ENCODE measurements at places on chromosomes 4 and X. TPM values are rescaled to one million over a fixed set of nuclear protein-coding genes. Genes with fewer than 3 reads are reported as not detected.
A peak's percentile ranks its signal among the peaks of the same experiment; 100 is the strongest.

- no peaks in the 10 kb centered on the region for H3K4me1 ChIP-seq
- no peaks in the 10 kb centered on the region for H3K36me3 ChIP-seq
- no peaks in the 10 kb centered on the region for H3K27me3 ChIP-seq
- no peak for DNase-seq
- H3K4me3 ChIP-seq, result no peak overlapping the region
- H3K27ac ChIP-seq, result no peak overlapping the region
Observed at GRCh38 chr4:93263166-93263565, 565.4 kb upstream of the ATOH1 start.

GRCh38 chrX:137568741-137569469 is 3.0 kb downstream of the ZIC3 start:
- no peaks in the 10 kb centered on the region for H3K4me1 ChIP-seq
- H3K4me3 ChIP-seq, result no peak overlapping the region
- H3K27me3 ChIP-seq, result 0 out of 2 replicates have a peak, but pooled peaks cover 5% of the 10 kb centered on the region
- no peaks in the 10 kb centered on the region for H3K36me3 ChIP-seq

DNA sequence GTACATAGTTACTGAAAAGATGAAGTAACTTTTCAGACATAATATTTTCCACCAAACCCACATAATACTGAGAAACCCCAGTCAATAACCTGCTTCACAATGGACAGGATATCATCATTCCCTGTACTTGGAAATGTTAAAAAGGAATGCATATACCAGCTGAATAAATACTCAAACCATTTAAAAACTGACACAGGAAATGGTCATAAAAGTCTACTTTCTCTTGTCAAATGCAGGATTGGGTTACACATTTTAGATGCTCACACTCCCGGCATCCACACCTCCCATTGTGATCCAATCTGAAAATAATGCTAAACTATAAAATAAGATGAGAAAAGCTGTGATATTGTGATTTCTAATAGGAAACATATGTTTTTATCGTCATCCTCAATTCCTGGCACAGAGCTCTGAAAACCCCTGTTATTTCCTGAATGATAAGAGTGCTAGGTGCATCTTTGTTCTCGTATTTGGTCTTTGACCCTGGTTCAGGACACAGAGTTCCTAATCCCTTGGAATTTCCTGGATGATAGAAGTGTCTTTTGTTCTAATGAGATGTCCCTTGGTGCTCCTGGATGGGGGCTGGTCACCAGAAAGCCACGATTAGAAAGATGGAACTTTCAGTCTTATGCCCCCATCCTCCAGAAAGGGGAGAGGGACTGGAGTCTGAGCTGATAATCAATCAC is 821.3 kb downstream of the TRIML1 start:
- H3K36me3 ChIP-seq, result peaks cover 11% of the 10 kb centered on the region
- H3K4me1 ChIP-seq, result peaks cover 54% of the 10 kb centered on the region
- DNase-seq, result no peak
- H3K27me3 ChIP-seq, result peaks cover 2% of the 10 kb centered on the region
- H3K4me3 ChIP-seq, result peak overlapping the region; percentile 18

- H3K27me3 ChIP-seq, result no peaks in the 10 kb centered on the region
- no peak overlapping the region for H3K4me3 ChIP-seq
Observed at GRCh38 chrX:35858361-35858760, 60.2 kb downstream of the MAGEB16 start.

DNA sequence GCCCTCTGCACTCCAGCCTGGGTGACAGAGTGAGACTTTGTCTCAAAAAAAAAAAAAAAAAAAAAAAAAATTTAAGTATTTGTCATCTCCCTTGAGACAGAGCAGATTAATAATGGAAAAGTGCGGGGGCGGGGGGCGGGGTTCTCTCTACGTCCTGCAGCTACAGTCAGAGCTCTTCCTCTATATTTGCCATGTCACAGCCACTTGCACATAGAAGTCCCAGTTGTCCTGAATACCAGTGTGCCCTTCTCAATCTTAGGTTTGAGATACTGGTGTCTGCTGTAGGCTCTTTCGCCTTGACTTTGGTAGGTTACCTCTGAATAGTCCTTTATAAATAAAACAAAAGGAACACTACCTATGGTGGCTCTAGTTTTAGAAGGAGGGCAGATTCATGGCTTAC is 237.8 kb upstream of the PGRMC2 start:
- H3K27me3 ChIP-seq, result peaks cover 1% of the 10 kb centered on the region
- H3K27ac ChIP-seq, result peak overlapping the region; percentile 90
- peaks cover 5% of the 10 kb centered on the region for H3K36me3 ChIP-seq
- H3K4me3 ChIP-seq, result peak overlapping the region; percentile 36
- DNase-seq, result no peak

DNA sequence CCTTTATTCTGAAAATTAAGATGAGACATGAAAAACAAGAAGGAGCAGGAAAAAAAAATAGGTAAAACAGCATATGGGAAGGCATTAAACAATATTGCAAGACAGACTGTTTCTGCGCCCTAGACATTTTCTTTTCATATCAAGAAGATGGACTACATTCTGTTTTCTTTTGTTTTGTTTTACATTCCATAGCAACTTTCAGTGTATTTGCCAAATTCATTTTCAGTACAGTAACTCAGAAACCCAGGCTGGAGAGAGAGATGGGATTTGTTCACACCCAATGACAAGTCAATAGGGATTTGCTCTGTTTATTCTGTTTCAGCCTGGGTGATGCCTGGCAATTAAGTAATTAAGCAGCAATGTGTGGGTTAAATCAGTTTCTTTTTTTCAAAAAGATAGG is 892.8 kb upstream of the DIAPH2 start:
- H3K4me1 ChIP-seq, result no peaks in the 10 kb centered on the region
- DNase-seq, result no peak
- no peak overlapping the region for H3K4me3 ChIP-seq
- H3K36me3 ChIP-seq, result no peaks in the 10 kb centered on the region

GRCh38 chrX:154809939-154810665 is 4.8 kb upstream of the MPP1 start:
- no peak overlapping the region for H3K4me3 ChIP-seq
- no peak overlapping the region for H3K27ac ChIP-seq
- peaks cover 6% of the 10 kb centered on the region for H3K4me1 ChIP-seq
- peaks cover 10% of the 10 kb centered on the region for H3K27me3 ChIP-seq
- H3K36me3 ChIP-seq, result no peaks in the 10 kb centered on the region
- no peak for DNase-seq

DNA sequence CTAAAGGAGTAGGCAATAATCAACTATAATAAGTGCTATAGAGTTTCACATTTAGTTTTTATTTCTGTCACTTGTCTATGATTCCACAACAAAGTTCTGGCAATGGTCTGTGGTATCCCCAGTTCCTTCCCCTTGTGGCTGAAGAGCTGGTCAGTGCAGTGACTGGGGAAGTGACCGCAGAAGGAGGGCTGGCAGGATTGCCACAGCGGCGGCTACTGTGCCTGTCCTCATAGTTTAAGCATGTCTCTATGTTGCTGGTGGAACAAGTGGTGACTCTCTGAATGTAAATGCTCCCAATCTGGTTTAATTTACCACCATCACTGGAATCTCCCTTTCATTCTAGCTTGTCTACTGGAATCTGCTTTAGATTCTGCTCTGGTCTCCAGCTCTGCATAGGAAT is 170.6 kb upstream of the GK2 start:
- H3K27me3 ChIP-seq, result no peaks in the 10 kb centered on the region
- no peaks in the 10 kb centered on the region for H3K4me1 ChIP-seq
- no peak overlapping the region for H3K4me3 ChIP-seq
- H3K27ac ChIP-seq, result no peak overlapping the region
- no peak for DNase-seq
- no peaks in the 10 kb centered on the region for H3K36me3 ChIP-seq

DNA sequence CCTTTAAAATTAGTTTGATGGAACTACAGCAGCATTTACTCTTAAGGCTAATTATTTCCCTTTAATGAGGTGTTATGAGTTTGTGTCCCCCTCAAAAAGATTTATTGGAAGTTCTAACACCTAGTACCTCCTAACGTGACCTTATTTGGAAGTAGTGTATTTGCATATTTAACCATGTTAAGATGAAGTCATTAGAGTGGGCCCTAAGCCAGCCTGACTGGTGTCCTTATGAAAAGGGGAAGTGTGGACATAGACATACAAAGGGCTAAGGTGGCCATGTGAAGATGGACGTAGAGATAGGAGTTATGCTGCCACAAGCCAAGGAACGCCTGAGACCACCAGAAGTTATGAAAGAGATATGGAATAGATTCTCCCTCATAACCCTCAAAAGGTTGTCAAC is 985.4 kb upstream of the INTU start:
- H3K36me3 ChIP-seq, result no peaks in the 10 kb centered on the region
- no peak overlapping the region for H3K27ac ChIP-seq
- no peaks in the 10 kb centered on the region for H3K4me1 ChIP-seq

GRCh38 chrX:51878056-51878455 is 15.4 kb upstream of the MAGED1 start:
- H3K36me3 ChIP-seq, result no peaks in the 10 kb centered on the region
- H3K27me3 ChIP-seq, result no peaks in the 10 kb centered on the region
- H3K4me1 ChIP-seq, result peaks cover 26% of the 10 kb centered on the region
- DNase-seq, result no peak
- no peak overlapping the region for H3K27ac ChIP-seq

GRCh38 chr4:188132232-188132631 is 7.0 kb upstream of the TRIML1 start:
- no peak overlapping the region for H3K27ac ChIP-seq
- no peaks in the 10 kb centered on the region for H3K36me3 ChIP-seq
- H3K4me3 ChIP-seq, result no peak overlapping the region
- peaks cover 2% of the 10 kb centered on the region for H3K27me3 ChIP-seq
- no peak for DNase-seq
- H3K4me1 ChIP-seq, result peaks cover 12% of the 10 kb centered on the region

- no peaks in the 10 kb centered on the region for H3K27me3 ChIP-seq
- H3K4me3 ChIP-seq, result peak overlapping the region; percentile 33
- H3K36me3 ChIP-seq, result no peaks in the 10 kb centered on the region
Observed at GRCh38 chrX:136260776-136261175, 9.6 kb upstream of the MAP7D3 start.

DNA sequence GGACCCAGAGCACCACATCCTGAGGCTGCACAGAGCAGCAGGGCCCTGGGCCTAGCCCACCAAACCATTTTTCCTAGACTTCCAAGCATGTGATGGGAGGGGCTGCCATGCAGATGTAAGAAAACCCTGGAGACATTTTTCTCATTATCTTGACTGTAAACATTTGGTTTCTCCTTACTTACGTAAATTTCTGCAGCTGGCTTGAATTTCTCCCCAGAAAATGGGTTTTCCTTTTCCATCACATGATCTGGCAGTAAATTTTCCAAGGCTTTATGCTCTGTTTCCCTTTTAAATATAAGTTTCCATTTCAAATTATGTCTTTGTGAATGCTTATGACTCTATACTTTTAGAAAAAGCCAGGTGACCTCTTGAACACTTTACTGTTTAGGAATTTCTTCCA is 945.9 kb upstream of the NDST4 start:
- H3K4me1 ChIP-seq, result no peaks in the 10 kb centered on the region
- no peaks in the 10 kb centered on the region for H3K36me3 ChIP-seq
- H3K27me3 ChIP-seq, result no peaks in the 10 kb centered on the region
- DNase-seq, result no peak

Gene PDLIM3
- total RNA-seq, result not detected

Gene DCAF12L1
- not detected for total RNA-seq

Gene STK32B
- 0.12 TPM for total RNA-seq

Gene SCD5
- total RNA-seq, result 32.5 TPM

Gene HPSE
- total RNA-seq, result 0.57 TPM

Gene TXK
- total RNA-seq, result not detected

Gene MAGEC1
- total RNA-seq, result not detected

Gene ANOS1
- total RNA-seq, result 0.57 TPM
